ENCODE measurements at places on chromosomes 12 and 14. TPM values are rescaled to one million over a fixed set of nuclear protein-coding genes. Genes with fewer than 3 reads are reported as not detected.

Gene A2M
- total RNA-seq: 316 TPM

GRCh38 chr12:103751171-103751570 lies 89.9 kb downstream of the NT5DC3 start:
- DNase-seq: peak; percentile 49

Gene LRCOL1
- not detected for total RNA-seq

Gene LRRIQ1
- 0.95 TPM for total RNA-seq

DNA sequence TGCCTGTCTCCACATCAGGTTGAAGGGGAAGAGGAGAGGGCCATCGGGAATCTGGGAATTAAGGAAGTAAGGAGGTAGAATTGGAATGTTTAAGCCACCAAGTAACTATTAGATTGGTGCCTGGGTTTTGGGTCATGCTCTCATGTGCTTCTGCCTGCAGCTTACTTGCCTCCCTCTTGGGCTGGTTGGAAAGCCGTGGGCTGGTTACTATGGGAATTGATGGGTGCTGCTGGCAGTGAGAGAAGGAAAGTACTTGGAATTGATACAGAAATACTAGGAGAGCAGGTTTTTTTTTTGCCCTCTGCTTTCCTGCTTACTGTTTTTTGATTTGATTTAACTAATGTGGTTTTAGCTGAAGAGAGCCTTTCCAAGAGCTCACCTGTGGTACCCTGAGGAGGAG lies 493.5 kb upstream of the RGS6 start:
- DNase-seq: no peak

- no peak for DNase-seq
Measured at GRCh38 chr14:33553706-33554278, 397.1 kb downstream of the EGLN3 start.

DNA sequence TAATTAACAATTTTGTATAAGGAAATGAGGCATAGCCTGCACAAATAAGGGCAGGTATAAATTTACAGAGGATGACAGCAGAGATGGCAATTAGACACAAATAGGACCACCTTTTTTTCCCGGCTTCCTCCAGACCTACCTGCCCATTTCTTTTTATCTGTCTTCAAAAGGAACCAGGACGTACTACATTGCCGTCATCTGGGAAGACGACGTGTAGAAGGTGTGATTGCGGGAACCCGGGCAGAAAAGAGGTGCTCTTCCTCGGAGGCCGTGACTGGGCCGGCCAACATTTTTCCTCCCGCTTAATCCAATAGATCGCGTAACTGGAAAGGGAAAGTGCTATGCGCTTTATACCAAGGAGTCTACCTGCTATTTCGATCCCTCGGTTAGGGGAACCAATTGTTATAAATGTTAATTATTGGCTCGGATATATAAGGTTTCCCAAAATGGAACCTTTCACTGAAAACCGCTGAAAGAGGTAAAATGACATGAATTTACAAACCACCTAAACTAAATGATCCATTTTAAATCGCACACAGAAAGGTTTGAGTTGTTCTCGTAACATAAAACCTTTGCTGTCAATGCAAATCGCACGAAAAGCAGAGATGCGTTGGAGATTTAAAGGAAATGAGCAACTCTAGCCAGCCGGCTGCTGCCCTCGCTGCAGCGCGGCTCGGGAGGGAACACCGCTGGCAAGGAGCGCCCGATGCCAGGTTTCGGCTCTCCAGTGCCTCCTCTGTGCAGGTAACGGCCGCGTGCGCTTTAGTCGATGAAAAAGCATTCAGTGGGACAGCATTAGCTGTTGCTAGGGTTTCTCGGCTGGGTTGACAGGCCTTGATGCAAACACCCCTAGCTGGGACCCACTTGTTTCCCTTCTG lies 2.8 kb upstream of the SIX1 start:
- DNase-seq: no peak

- no peak for DNase-seq
Measured at GRCh38 chr12:44459569-44459968, 416.5 kb downstream of the NELL2 start.

DNA sequence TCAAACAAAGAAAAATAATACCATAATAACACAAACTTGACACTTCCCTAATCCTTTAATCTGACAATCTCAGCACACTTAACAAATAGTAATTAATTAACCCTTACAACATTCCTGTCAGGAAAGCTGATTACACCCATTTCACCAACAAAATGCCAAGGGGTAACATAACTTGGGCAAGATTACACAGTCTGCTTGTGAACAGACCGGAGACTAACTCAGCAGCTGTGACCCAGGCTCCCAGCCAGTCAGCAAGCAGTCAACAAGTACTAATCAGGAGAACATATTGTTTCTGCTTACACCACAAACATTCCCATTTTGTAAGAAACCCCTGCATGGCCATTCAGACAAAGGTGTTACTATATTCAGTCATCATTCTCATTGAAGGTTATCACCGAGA lies 592.5 kb upstream of the FLRT2 start:
- DNase-seq: no peak

Gene C3AR1
- total RNA-seq: 0.58 TPM

Gene P2RX7
- total RNA-seq: 46.7 TPM

Gene IFNG-AS1
- not detected for total RNA-seq

GRCh38 chr14:104093366-104094055 lies 8.0 kb downstream of the ASPG start:
- peak; percentile 51 for DNase-seq
